Panc1 (cell line): ENCODE measurements at places on chromosomes 2 and 18. TPM values are rescaled to one million over a fixed set of nuclear protein-coding genes. Genes with fewer than 3 reads are reported as not detected.

Gene HJURP
- 87.0 TPM for total RNA-seq

DNA sequence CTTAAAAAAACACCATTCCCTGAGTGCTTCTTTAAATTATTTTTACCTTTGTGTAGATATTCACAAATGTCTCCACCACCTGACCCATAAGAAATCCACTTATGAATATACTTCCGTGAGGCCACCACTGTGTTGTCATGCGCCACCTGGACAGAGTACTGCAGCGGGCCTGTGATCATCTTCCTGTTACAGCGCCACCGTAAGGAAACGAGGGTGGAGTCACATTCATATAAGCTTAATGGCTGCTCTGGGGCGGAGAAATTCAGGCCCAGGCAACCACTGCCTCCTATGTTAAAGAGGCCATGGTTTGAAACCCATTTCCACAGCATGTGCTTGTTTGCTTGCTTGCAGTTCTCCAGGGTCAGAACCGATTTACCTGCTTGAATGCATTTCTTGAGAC is 17.7 kb downstream of the PLA2R1 start:
- H3K36me3 ChIP-seq: no peaks in the 10 kb centered on the region
- H3K4me1 ChIP-seq: peaks cover 9% of the 10 kb centered on the region
- no peak overlapping the region for H3K4me3 ChIP-seq
- no peak for DNase-seq

Gene ZAP70
- 0.54 TPM for total RNA-seq

DNA sequence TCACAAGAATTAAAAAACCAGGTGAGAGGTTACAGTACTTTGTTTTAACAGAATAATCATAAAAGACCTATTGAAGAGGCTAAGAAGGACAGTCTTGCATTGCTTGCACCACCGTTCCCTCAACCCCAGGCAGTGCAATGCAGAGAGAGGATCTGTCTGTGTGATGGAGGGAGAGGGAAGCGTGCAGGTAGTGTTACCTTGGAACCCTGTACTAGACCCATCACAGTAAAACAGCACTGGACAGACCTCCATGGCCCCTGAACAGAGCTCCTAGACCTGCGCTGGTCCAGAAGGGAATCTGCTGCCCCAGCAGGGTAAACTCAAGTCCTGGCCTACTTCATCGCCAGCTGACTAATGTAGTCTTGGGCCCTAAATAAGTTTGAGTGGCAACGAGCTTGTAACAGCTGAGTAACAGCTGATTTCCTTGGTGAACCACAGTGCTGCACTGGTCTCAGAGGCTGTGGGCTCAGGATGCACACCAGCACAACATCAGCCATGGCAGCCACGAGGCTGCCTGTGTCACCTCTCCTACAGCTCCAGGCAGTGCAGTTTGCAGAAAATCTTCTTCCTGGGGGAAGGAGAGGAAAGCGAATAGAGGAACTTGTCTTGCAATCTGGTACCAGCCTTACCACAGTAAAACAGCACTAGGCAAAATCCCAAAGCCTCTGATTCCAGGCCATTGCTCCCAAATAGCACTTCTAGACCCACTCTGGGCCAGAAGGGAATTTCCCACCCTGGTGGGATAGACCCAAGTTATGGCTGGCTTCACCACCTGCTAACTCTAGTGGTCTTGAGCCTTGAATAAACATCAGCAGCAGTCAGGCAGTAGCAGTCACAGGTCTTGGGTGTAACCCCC is 417.2 kb downstream of the CDH7 start:
- H3K4me3 ChIP-seq: no peak overlapping the region
- no peaks in the 10 kb centered on the region for H3K4me1 ChIP-seq
- DNase-seq: no peak
- H3K27me3 ChIP-seq: no peaks in the 10 kb centered on the region
- no peaks in the 10 kb centered on the region for H3K36me3 ChIP-seq

Gene IL1RN
- not detected for total RNA-seq

Gene MAP3K19
- total RNA-seq: not detected

Gene AGXT
- 0.36 TPM for total RNA-seq

Gene AKAIN1
- not detected for total RNA-seq

Gene SCTR
- total RNA-seq: not detected

Gene DPP10
- not detected for total RNA-seq

Gene DLGAP1
- 1.8 TPM for total RNA-seq

DNA sequence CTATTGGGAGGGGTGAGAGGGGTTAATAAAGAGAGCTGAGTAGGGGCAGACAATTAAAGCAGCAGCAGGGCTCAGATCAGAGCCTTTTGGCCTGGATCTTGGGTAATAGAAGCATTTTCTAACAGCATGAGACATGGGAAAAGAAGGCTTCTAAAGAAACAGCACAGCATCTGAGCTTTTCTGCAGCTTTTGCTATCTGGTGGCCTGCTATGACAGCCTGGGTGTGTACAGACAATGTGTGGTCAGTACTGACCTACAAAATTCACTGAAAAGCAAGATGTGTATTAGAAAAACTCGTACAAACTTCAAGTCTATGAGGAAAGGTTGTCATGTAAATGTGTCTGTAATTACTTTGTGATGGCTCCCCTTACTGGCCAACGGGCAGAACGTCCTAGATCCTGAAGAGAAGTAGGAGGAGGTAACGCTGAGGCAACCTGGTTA is 95.6 kb downstream of the GALNT3 start:
- no peaks in the 10 kb centered on the region for H3K4me1 ChIP-seq
- DNase-seq: peak; percentile 2

GRCh38 chr2:83851066-83851465 is 608.0 kb downstream of the SUCLG1 start:
- H3K27me3 ChIP-seq: no peaks in the 10 kb centered on the region
- no peak overlapping the region for H3K4me3 ChIP-seq
- H3K36me3 ChIP-seq: no peaks in the 10 kb centered on the region

GRCh38 chr2:64322433-64322832 is 131.5 kb upstream of the LGALSL start:
- H3K27me3 ChIP-seq: peaks cover 25% of the 10 kb centered on the region
- H3K27ac ChIP-seq: no peak overlapping the region
- H3K4me1 ChIP-seq: no peaks in the 10 kb centered on the region
- DNase-seq: no peak
- H3K4me3 ChIP-seq: no peak overlapping the region
- H3K36me3 ChIP-seq: no peaks in the 10 kb centered on the region

GRCh38 chr18:12336171-12336613 is 28.2 kb downstream of the TUBB6 start:
- H3K27ac ChIP-seq: no peak overlapping the region
- no peak for DNase-seq
- no peaks in the 10 kb centered on the region for H3K27me3 ChIP-seq
- H3K36me3 ChIP-seq: no peaks in the 10 kb centered on the region
- H3K4me1 ChIP-seq: peaks cover 3% of the 10 kb centered on the region; the same call in 1 of the 2 replicates
- H3K4me3 ChIP-seq: no peak overlapping the region

GRCh38 chr2:165902934-165903333 is 50.6 kb downstream of the TTC21B start:
- H3K27me3 ChIP-seq: no peaks in the 10 kb centered on the region
- peaks cover 2% of the 10 kb centered on the region; the same call in 1 of the 2 replicates for H3K36me3 ChIP-seq
- no peak overlapping the region for H3K4me3 ChIP-seq

GRCh38 chr2:159349674-159350299 is 63.3 kb upstream of the WDSUB1 start:
- no peaks in the 10 kb centered on the region for H3K4me1 ChIP-seq
- H3K36me3 ChIP-seq: 0 out of 2 replicates have a peak, but pooled peaks cover 2% of the 10 kb centered on the region
- peak; percentile 48 for DNase-seq
- no peak overlapping the region for H3K27ac ChIP-seq
- no peaks in the 10 kb centered on the region for H3K27me3 ChIP-seq
- H3K4me3 ChIP-seq: no peak overlapping the region

DNA sequence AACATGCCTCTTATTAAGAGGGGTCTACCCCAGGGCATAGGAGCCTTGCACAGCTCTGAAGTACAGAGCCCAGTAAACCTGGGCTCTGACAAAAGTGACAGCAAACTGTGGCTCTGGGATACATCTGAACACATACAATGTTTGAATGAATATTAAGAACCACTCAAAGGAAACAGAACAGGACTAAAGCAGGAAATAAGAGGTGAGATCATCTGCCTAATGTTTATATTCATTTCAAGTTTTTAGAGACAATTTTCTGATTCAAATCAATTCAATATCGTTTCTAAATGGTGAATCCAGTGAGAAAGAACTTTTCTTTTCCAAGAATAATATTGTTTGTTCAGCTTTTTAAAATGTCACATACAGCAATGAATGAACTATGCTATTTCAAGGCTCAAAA is 136.7 kb upstream of the CAVIN2 start:
- H3K27ac ChIP-seq: no peak overlapping the region
- no peaks in the 10 kb centered on the region for H3K36me3 ChIP-seq
- H3K4me3 ChIP-seq: no peak overlapping the region
- no peaks in the 10 kb centered on the region for H3K4me1 ChIP-seq

Gene FAM110C
- total RNA-seq: 0.13 TPM

Gene NCL
- total RNA-seq: 778 TPM

Gene PROKR1
- not detected for total RNA-seq

DNA sequence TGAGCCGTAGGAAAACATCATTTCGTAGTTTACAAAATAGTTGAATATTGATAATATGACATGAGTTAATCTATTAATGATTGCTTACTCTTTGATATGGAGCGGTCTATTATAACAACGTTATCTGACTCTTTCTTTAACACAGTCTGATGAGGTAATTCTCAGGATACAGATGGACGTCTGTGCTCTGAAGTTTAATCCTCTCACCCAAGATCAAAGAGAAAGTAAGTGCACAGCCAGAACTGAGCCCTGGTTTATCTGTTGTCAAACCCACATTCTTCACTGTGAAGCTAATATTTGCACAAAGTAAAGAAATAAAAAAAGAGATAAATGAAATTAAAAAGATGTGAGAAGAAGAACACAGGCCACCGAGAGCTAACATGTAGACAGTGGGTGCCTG is 190.9 kb upstream of the COPS8 start:
- DNase-seq: no peak
- H3K4me3 ChIP-seq: no peak overlapping the region
- H3K4me1 ChIP-seq: no peaks in the 10 kb centered on the region
- H3K27me3 ChIP-seq: peaks cover 14% of the 10 kb centered on the region
- H3K27ac ChIP-seq: no peak overlapping the region
